Mammary epithelial cell (primary cell): ENCODE measurements at places on chromosomes 2 and 18. TPM values are rescaled to one million over a fixed set of nuclear protein-coding genes. Genes with fewer than 3 reads are reported as not detected.
A peak's percentile ranks its signal among the peaks of the same experiment; 100 is the strongest.

- peak; percentile 63 for DNase-seq
Observed at GRCh38 chr2:128374001-128374710, 55.5 kb upstream of the HS6ST1 start.

- no peak for DNase-seq
Observed at GRCh38 chr2:170025223-170025622, 152.7 kb upstream of the MYO3B start.

DNA sequence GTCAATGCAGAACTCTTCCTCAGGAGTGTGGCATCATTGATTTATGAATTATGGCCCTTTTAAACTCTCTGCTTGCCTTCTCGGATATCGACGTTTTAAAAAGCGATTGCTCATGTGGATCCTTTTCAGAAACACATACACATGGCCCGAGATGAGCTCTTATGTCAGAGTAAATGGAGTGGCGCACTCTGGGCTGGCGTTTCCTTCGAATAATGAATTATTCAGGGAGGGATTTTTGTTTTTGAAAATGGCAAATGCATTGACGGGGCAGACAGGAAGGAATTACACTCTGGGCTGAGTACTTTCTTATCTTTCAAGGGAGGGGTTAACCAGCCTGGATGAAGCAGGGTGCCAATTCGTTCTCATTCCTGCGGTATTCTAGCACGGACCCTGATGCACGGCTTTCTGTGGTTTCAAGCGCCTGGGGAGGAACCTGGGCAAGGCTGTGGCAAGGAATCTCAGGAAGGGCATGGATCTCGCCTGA lies 142.7 kb downstream of the PRKCE start:
- no peak for DNase-seq

MEX3C gene
- 102 TPM for total RNA-seq

DNA sequence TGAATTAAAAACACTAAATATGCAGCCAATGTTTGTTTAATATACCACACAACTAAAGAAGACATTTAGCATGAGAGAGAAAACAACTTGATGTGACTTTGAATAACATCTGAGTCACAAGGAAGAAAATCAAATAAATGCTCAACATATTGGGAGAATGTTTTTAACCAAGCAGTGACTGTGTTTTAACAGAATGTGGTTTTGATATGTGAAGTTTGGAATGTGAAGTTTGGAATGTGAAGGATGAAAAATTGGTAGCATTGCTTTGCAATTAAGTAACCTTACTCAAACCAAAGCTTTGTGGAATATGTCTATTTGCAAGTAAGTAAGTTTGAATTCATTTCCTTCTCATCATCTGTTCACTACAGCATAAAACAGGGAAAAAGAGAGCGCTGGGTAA lies 128.2 kb upstream of the DNAJC10 start:
- DNase-seq = peak; percentile 17
